ENCODE measurements at places on chromosomes 16 and 17.

- no peak for DNase-seq
Measured at GRCh38 chr17:1627182-1627981, 1.3 kb downstream of the SLC43A2 start.

DNA sequence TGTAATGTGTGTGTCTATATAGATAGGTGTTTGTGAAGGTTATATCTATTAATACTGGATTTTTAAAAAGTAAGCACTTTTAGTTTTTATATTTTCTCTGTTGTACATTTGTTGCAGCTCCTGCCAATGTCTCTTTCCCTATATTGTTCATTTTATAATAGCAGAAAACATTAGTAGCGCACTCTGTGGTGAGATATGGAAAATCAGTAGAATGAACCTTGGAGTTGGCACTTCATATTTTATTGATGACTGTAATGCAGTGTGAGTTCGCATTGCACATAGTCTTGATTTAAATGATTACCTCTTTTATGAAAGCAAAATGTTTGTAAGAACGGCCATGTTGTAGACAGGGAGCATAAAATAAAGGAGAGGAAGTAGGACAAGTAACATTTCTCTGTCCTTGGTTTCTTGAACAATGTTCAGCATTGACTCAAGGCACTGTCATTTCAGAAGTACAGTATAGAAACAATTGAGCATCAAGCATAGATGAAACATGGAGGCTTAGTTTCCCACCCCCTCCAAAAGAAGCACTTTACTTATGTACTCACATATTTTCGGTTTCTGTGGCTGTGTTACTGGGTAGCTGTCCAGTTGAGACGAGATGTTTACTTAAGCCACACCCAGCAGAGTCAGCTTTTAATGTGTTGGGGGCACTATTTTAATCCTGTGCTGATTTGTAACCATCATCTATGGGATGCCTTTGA is 74.0 kb downstream of the TANC2 start:
- DNase-seq = peak; percentile 47

DNA sequence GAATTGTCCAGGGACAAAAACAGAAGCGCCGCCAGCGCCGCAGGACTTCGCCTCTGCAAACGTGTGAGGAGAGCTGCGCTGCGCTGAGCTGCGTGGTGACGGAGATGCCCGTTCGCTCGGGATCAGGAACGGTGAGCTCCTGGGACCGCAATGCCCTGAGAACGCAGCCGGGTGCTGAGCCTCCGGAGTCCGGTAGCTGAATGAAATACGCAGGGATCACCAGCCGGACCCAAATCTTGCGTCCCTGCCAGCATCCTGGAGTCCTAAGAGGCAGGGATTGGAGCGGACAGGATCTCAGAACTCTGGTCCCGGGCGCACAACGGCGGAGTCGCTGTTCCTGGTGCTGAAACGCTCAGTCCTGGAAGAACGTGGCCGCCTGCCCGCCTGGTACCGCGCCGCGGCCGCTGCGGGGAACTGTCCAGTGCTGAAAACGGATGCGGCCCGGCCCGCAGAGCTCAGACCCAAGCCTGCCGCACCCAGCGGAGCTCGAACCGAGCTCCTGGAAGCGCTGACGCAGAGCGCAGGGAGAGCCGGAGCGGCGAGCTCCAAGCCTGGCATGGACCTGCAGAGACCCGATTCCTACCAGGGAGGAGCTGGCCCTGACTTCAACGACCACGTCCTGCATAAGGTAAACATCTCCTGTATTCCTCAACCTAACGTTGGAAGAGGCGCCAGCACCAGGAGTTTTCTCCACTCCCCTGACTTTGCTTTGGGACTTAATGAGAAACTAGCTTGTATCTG is 41.5 kb downstream of the CD300LF start:
- DNase-seq = peak; percentile 67

DNA sequence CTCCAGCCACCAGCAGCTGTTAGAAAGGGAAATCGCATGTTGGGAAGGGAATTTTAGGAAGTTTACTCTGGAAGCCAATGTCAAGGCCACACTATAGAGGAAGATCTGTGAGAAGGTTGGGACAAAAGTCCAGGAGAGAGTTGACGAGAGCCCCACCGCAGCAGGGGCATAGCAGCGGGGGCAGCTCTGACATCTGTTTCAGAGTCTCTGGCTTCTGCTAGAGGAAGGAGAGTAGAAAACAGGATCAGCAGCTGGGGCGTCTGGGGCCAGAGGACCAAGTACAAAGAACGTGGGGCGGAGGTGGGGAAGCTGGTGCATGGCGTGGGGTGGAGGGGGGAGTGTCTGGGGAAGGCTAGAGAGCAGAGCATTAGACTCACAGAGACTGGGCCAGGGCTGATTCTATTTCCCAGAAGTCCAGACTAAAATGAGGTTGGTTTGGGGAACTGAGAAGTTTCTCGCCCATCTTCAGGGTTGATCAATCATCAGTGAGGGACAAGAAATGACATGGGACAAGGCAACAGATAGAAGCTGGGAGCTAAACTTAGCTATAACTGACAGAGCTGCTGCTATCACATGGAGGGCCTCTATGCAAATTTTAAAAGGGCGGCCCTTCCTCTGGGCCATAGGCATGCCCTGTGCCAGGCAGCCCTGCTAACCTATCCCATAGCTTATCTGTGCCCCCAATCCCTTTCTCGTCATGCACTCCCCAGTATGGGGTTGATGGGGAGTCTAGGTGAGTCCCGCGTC is 1.2 kb downstream of the RABEP2 start:
- no peak for DNase-seq

- DNase-seq = no peak
Measured at GRCh38 chr17:75109046-75109406, 743 bp upstream of the ARMC7 start.

GRCh38 chr16:82108100-82108499 is 61.9 kb downstream of the MPHOSPH6 start:
- no peak for DNase-seq

- no peak for DNase-seq
Measured at GRCh38 chr16:48629016-48629415, 19.0 kb upstream of the N4BP1 start.

GRCh38 chr17:56893503-56893902 is 20.3 kb downstream of the TRIM25 start:
- no peak for DNase-seq

DNA sequence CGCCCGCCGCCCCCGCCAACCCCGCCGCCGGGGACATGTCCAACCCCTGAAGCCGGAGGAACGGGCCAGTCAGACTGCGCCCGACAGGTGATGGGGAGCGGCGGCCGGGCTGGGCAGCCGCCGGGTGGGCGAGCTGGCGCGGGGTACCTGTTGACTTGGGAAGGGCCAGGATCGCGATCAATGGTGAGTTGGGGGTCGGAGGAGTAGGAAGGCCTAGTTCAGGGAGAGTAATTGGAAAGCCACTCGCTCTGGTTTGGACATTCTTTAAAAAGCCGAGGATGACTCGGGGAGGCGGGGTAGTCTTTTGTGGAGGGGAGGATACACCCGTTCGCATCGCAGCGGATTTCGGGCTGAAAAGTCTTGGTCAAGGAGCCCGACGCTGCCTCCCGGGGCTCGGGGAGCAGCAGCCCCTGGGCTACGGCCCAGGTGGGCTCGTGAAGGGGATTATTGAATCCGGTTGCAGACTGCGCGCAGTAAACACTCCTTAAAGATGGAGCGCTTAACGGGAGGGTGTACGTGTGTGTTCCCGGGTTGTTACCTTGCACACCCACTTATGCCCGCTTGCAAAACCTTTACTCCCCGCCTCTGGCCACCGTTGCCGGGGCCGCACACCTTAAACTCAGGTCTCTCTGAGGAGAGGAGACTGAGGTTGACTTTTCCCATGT is 123.8 kb downstream of the GOSR1 start:
- peak; percentile 29 for DNase-seq

DNA sequence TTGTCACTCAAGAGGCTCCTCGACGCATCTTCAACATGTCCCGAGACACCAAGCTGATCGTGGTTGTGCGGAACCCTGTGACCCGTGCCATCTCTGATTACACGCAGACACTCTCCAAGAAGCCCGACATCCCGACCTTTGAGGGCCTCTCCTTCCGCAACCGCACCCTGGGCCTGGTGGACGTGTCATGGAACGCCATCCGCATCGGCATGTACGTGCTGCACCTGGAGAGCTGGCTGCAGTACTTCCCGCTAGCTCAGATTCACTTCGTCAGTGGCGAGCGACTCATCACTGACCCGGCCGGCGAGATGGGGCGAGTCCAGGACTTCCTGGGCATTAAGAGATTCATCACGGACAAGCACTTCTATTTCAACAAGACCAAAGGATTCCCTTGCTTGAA is 101.0 kb downstream of the HS3ST2 start:
- DNase-seq = no peak

- no peak for DNase-seq
Measured at GRCh38 chr17:69046121-69046807, 14.5 kb downstream of the ABCA9 start.

GRCh38 chr17:60493847-60494321 is 32.2 kb downstream of the APPBP2 start:
- no peak for DNase-seq

DNA sequence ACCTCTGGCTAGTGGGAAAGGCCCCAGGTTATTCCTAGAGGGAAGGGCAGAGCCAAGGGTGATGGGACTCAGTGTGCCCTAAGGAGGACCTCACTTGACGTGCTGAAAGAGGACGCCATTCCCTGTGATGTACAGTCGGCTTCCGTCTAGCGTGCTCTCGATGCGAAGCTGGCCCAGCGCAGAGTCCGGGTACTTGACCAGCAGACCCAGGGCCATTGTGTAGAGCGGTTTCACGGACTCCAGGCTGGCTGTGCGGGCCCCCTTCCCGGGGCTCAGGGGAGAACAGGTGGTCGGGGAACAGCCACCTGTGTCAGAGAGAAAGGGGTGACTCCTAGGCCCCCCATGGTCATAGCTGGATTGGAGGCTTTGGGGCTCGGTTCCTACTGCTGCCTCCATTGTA is 19.9 kb downstream of the PLEKHG4 start:
- DNase-seq = no peak

GRCh38 chr17:76986365-76986764 is 118.2 kb downstream of the MGAT5B start:
- no peak for DNase-seq

- no peak for DNase-seq
Measured at GRCh38 chr16:17177959-17178905, 292.5 kb downstream of the XYLT1 start.

DNA sequence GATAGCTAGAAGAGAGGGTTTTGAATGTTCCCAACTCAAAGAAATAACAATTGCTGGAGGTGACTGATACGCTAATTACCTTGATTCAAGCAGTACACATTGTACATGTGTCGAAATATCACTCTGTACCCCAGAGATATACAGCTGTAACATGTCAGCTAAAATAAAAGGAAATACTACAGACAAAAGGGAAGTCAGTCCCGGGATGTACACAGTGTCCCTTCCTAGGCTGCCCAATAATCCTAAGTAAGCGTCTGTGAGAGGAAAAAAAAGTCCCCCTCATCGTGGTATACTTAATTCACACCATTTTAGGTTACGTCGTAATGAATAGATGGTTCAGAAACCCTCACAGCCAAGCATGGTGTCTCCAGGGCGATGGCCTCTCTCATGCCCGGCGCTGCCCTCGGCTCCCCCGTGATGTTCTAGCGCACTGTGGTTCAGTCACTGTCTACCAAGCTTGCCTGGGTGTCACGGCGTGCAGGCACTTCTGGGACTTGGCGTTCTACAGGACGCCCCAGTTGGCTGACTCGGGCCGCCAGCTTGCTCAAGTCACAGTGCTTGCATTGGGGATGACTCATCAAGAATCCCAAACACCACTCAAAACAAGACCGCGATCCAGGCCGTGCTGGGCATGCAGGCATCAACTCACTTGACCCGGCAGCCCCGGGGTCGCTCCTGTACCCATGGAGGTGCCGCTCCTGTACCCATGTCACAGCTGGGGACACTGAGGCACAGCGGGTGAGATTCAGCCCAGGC is 27.6 kb downstream of the CCDC40 start:
- peak; percentile 82 for DNase-seq

GRCh38 chr16:12262454-12263180 is 286.1 kb downstream of the SNX29 start:
- peak; percentile 50 for DNase-seq

DNA sequence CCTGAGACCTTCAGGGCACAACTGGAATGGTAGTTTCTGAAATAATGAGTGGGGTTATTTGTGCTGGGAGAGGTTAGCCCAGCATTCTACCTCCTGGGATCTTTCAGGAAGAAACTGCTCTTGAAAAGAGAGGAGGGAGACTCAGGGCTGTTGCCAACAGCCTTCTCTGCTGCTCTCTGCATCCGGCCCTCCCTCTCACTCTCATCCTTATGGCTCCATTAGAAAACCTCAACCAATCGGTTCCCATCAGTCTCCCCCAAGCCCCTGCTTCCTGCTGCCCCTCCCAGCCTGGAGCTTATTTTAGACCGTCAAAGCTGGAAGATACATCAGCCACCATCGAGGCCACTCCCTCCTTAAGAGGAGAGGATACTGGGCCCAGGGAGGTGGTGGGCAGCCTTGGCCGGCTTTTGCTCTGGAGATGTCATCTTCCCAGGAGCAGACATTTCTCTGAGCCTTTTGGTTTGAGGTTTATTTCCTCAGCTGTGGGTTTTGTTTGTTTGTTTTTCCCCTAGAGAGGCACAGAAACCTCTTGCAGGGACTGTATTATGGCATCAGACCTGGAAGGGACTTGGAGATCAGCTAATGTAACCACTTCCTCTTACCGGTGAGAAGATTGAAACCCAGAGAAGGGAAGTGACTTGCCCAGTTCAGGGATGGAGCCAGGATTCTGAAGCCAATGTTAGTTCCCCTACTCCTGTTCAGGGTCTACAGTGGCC is 2.7 kb downstream of the MPRIP start:
- no peak for DNase-seq

- peak; percentile 67 for DNase-seq
Measured at GRCh38 chr16:27951489-27952120, 111.9 kb downstream of the GSG1L start.

GRCh38 chr16:1953734-1954133 is 755 bp downstream of the RPL3L start:
- no peak for DNase-seq

DNA sequence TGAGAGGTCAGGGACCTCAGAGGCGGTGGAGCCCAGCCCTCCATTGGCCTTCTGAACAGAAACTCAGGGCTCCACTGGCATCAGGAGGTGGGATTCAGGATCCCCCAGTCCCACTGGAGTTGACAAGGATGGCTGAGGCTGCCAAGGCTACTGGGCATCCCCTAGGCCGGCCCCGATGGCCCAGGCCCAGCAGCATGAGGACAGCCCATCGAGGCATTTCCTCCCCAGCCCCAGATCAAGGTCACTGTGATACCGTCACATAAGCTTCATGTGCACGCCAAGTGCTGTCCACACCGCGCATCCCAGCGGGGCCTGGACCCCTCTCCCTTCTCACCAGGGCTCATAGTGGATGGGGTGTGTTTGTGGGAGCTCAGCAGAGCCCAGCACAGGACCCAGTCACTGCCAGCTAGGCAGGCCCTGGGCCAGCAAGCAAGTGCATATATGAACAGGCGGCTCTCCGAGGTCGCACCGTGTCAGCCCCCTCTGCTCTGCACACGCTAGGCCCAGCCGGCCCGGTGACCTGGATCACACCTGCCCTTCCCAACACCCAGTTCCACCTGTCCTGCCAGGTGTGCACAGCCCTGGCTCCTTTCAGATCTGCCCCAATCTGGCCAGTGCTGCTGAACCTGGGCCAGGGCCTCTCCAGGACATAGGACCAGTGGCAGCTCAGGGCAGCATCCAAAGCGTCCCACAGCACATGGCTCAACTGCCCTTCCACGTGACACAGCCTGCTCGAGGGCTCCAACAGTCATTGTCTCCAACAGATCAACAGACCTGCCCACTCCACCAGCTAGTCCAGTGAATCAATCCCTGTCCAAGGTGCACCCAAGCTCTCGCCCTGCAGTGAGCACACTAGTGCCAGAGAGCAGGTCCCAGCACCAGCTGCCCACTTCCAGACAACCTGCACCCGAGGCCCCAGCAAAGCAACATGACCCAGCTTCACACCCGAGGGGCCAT is 32.8 kb upstream of the RASD1 start:
- no peak for DNase-seq

GRCh38 chr16:3152277-3152990 is 17.6 kb downstream of the ZNF213 start:
- DNase-seq = peak; percentile 96
